EH (cell line): ENCODE measurements at places on chromosomes 12 and 14.

- DNase-seq = no peak
These were observed 33.0 kb downstream of the EMP1 start for GRCh38 chr12:13229504-13229903.

DNA sequence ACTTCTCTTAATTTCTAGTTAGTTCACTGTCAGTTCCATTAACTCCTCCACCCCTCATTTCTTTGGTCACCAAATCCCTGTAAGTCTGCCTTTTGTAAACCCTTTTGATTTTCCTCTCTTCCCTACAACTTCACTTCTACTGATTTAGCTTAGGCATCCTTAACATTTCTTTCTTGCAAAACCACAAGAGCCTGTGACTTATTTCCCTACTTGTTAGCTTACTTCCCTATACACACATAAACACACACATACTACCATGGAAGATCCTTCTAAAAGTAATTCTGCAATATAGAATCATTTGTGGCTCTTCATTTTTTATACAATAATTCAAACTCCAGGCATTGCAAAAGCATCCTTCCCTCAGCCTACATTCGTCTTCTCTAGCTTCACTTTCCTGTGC is 494.3 kb upstream of the USP15 start:
- no peak for DNase-seq

GRCh38 chr14:26286081-26286912 is 311.5 kb downstream of the NOVA1 start:
- peak; percentile 1 for DNase-seq

DNA sequence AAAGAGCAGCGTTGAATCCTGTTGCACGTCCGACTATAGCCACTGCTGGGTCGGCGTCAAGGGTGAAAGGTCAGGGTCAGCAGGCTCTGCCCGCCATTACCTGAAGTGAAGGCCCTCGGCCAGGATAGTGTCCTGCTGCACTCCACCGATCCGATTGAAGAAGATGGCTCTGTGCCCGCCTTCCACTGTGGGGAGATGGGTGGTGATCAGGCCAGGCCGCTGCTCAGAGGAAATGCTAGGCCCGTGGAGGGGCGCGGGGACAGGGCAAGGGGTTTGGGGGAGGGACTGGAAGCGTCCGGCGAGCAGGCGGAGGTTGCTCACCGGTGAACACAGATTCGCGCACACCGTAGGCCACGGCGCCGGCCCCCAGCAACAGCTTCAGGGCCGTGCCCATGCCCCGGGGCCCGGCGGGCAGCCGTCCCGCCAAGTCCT is 352 bp downstream of the PHB2 start:
- DNase-seq = no peak

GRCh38 chr12:93243689-93244513 is 133.8 kb upstream of the NUDT4 start:
- DNase-seq = peak; percentile 79

GRCh38 chr12:57243521-57244311 is 7.3 kb downstream of the STAC3 start:
- DNase-seq = peak; percentile 65

DNA sequence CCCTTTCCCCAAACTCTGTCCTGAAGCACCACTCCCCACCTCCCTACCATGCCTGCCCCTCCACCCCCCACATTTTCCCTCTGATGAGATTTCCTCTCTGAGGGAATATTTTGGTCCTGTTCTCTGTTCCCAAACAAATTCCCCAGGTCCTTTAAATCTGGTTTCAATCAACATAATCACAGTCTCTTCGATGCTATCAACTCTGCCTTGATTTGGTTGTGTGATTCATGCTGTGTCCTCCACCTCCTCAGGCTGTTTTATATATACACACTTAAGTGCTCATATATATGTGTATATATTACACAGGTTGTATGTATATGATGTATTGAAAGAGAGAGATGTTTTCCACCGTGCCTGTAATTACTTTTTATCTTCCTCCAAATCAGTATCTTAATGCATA is 36.0 kb downstream of the NTF3 start:
- peak; percentile 59 for DNase-seq

- no peak for DNase-seq
These were observed 106.7 kb upstream of the TMPO start for GRCh38 chr12:98408681-98409080.

GRCh38 chr12:98780261-98780660 is 135.2 kb downstream of the APAF1 start:
- peak; percentile 52 for DNase-seq

DNA sequence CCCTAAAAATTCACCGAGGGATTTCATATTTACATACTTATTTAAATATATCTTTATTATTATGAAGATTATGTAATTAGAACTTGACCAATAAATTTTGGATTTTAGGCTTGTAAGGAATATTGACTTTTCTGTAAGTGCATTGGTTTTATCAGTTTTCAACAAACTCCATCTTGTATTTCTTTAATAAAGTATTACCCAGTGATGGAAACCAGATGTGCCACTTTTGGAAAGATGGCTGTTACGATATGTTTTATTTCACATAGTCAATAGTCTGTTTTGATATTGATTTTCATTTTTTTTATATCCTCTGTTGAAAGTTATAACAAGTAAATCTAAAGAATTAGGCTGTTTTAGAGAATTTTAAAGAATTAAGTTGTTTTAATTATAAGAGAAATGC is 1.8 kb downstream of the MON2 start:
- no peak for DNase-seq

GRCh38 chr14:94180655-94181271 is 6.6 kb downstream of the PPP4R4 start:
- DNase-seq = peak; percentile 49

DNA sequence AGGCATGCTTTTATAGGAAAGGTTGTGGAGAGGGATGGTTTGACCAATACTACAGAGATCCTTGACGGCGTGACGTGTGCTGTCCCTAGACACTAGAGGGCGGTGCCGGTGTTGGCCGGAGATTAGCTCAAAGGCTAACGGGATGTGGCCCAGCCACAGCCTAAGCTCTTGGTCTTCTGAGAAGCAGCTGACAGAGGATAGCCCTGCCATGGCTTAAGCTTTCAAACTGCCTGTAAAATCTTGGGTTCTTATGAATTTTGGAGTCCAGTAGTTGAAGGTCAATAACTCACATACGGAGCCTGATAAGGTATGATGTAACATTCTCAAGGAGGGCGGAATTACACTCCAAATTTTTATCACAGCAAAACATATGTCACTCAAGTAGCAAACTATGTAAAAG is 515.7 kb upstream of the ATXN7L3B start:
- DNase-seq = peak; percentile 1

GRCh38 chr12:117921929-117922777 is 46.6 kb downstream of the KSR2 start:
- DNase-seq = no peak

GRCh38 chr12:6824085-6824775 is 2.6 kb downstream of the GPR162 start:
- DNase-seq = no peak

GRCh38 chr12:93365616-93366405 is 11.9 kb upstream of the NUDT4 start:
- DNase-seq = no peak

DNA sequence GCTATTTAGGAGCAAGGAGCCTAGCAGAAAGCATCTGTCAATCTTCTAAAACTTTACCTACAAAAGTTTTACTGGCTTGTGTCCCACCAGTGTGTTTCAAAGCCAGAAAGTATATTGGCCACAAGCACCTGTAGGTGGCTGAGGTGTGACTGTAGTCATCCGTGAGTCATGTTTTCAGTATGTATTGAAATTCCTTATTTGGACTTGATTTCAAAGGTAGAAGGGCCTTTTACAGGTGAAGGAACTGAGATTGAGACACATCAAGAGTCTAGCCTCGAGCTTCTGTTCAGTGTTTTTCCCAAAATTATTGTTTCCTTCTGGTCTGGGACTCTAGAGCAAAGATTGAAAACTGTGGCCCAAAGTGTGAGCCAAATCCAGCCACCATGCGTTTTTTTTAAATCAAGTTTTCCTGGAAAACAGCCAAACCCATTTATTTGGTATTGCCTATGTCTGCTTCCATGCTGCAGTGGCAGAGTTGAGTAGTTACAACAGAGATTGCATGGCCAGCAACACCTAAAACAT is 195.3 kb upstream of the BCL2L14 start:
- peak; percentile 26 for DNase-seq

- DNase-seq = no peak
These were observed 752.2 kb downstream of the FSCB start for GRCh38 chr14:43754838-43755237.

DNA sequence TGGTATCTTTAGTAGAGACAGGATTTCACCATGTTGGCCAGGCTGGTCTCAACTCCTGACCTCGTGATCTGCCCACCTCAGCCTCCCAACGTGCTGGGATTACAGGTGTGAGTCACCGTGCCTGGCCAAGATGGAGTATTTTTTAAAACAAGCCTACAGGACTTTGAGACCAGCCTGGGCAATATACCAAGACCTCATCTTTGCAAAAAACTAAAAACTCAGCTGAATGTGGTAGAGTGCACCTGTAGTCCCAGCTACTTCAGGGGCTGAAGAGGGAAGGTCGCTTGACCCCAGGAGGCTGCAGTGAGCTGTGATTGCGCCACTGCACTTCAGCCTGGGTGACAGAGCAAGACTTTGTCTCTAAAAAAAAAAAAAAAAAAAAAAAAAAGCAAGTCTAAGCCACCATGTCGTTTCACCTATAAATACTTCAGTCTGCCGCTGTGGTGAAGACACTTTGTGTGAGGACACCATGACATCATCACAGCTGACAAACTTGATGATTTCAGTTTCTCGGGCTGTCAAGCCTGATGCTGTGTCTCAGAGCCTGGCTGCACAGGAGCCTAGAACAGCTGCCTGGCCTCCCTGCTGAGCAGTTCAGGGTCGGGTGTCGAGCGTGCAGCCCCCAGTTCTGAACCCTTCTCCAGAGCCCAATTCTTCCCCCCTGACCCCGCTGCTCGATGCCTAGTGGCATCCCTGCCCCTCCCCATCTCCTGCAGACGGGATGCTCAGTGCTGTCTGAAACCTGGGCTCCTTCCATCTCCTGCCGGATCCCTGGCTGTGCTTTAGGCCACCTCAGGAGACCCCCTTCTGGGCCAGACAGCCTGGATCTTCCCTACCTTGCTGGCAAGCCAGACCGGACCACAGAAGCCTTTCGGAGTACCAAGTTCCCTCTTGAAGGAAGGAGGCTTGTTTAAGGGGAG is 119.2 kb upstream of the EVL start:
- DNase-seq = no peak

GRCh38 chr12:49555631-49556390 is 12.1 kb downstream of the MCRS1 start:
- no peak for DNase-seq

DNA sequence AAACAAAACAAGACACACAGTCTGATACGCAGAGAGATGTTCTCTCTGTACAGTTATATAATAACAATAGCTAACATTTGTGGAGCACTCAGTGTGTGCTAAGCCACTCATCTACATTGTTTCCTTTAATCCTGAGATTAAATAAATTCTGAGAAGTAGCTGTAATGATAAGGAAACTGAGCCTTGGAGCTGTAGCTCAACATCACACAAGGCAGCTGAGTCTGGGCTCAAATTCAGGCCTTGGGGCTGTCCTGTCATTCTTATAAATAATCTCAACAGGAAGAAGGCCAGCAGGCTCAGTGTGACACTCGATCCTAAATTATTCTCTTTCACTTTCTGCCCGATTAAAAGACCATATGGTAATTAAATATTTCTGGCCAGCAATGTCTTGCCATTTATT is 24.5 kb downstream of the CDKN1B start:
- DNase-seq = peak; percentile 60

DNA sequence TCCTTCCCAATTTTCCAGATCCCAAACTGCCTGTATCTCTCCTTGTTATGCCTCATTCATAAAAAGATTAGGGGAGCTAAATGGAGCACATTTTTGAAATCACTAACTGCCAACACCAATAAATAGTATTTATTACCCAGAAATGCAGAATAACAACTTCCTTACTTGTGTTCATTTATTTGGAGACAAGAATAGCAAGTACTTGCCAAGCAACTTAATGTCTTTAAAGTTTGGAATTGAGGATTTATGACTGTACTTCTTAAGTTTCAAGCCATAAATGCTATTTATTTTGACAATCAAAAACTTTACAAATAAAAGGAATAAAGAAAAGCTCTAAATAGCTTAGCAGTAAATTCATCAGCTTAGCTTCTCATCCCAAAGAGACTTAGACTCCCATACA is 626.1 kb upstream of the NOVA1 start:
- no peak for DNase-seq

- DNase-seq = no peak
These were observed 2.4 kb upstream of the SIX6 start for GRCh38 chr14:60506462-60506984.

- no peak for DNase-seq
These were observed 334.0 kb upstream of the PRICKLE1 start for GRCh38 chr12:42923583-42923982.

GRCh38 chr12:27293463-27293862 is 39.2 kb upstream of the BMAL2 start:
- DNase-seq = peak; percentile 16

DNA sequence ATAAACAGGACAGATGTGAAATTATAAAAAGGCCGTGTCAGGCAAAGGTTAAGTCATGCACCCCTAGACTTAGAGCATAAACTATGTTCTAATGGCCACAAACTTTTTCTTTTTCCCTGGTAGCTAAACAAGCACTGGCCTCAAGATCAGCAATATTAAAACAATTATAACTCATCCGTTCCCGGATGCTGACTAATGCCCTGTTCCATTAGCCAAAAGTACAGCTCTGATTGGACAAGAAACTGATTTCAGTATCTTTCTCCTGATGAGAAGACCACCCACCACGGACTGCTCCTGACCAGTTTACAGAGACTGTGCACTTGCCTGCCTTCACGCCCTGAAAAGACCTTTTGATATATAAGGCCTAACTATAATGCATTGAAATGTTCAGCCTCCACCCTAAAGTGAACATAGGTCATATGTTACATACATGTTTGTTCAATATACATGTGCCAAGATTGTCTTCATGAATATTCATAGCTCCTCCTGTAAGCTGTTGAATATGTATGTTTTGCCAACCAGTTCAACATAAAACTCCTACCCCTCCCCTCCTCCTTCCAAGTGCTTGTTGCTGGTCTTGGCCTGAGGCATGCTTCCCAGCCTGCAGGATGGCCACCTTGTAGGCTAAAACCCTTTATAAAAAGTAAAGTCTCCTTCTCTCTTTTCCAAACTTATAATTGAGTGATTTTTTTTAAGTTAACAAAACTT is 162.0 kb downstream of the IPO8 start:
- DNase-seq = no peak

DNA sequence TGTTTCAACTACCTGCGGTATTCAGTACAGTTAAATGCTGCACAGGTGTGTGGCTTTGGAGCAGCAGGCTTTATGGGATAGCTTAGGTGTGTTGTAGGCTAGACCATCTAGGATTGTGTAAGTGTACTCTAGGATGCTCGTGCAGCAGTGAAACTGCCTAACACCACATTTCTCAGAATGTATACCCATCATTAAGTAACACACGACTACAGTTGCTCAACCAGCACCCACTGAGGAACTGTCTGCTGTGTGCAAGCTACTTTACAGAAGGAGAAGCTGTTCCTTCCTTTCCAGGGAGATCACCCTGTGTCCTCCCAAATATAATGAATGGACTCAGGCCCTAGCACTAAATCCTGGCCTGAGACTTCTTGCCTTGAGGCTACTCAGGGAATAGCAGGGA is 94.8 kb downstream of the SLC24A4 start:
- no peak for DNase-seq

GRCh38 chr12:13981296-13981962 is at the start of gene GRIN2B:
GRIN2B (minus strand) TSS chr12:13981602; CDS start chr12:13866208, 115,394 bp downstream.
- DNase-seq = no peak
